ENCODE measurements at places on chromosomes 2 and 18.

GRCh38 chr2:37068686-37069085 lies 15.5 kb downstream of the HEATR5B start:
- DNase-seq, result no peak

GRCh38 chr2:119438128-119438656 lies 6.5 kb downstream of the TMEM37 start:
- no peak for DNase-seq

DNA sequence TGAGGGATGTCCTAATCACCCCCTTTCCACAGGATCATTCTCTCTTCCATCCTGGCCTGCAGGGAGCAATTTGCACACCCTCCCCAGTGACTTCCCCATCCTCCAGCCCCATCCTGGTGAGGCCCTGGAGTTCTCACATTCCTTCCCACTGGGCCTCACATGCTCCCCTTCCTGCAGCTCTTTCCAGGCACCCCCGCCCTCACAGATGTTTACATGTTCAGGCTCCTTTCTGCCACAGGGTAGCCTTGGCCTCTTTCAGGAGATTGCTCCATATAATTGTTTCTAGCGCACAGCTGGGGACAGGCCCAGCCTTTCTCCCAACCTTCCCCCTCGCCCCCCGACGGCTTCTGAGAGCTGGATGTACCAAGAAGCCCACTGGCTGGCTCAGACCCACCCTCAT lies 288.4 kb upstream of the TRIB2 start:
- no peak for DNase-seq

DNA sequence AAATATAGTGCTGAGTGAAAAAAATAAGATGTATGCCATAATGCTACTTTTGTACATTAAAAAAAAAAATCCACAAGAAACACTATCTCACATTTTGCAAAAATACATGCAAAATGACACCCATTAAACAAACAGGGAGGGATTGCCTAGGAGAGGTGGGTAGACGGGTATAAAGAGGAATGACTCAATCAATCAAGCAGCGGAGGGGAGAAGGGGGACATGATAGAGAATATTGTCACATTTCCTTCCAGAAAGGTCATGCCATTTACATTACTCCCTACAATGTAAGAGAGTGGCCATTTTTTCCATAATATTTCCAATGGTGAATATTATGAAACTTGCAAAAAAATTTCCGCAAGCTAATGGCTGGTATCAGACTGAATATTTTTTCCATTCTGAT lies 542.3 kb upstream of the TNP1 start:
- DNase-seq, result no peak

DNA sequence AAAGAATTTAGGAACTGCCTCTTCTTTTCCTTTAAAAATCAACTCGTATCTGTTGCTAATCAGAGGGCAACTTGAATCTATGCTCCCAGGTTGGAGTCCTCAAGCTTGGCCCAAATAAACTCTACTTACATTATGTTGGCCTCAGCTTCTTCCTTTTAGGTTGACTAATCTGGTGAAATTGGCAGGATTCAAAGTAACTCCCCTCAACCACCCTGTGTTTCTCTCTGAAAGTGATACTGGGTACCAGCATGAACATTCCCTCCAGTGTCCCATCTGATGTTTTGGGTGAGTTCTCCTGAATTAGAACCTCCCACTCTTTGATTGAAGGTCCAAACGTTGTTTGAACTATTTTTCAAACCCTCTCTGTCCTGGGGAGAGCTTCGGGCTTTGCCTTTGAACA lies 41.3 kb upstream of the MSH6 start:
- no peak for DNase-seq

DNA sequence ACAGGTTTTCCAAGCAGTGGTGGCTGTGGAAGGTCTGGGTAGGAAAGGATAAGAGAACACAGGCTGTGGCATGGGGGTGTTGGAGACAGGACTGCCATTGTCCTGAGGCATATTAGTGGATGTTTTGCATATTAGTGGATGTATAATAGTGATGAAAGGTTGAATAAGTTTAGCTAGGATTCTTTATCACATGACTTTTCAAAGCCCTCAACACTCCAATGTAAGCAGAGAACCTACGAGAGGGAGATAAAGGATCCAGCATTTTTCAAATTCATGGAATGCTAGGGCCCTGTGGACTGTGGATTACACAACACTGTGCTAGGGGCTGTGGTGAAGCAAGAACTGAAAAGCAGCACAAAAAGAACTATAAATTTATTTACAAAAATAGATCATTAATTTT lies 63.2 kb downstream of the POLE4 start:
- DNase-seq, result no peak

DNA sequence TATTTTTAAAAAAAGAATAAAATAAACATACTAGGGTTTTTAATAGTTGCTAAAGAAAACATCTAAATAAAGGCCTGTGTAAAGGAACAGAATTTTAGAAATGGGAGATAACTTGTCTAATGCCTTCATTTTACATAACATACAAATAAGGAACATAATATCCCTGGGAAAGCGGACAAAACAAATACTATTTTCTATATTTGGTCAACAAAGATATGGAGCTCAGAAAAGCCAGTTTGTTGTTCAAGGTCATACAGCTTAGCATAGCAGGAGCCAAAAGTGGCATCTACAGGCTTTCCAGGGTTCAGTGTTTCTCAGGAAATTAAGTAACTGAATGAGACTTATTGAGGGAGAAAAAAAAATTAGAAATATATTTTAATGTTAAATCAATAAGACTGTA lies 73.4 kb upstream of the CD226 start:
- DNase-seq, result no peak

- DNase-seq, result no peak
Observed at GRCh38 chr2:192645811-192646598, 451.3 kb upstream of the TMEFF2 start.

DNA sequence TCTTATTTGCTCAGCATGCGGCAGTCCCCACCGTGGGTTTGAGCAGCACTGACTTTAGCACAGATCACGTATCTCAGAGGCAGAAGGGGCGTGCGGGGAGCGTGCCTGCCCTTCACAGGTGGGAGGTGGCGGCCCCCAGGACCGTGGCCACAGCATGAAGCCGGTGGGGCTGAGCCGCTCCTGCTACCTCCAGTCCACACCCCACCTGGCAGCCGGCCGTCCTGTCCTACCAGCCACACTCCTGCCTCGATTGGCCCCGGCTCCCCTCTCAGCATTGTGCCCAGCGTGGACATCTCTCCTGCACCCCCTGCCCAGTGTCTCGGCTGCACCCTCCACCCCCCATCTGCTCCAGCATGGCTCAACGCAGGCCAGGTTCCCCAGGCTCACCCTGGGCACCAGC lies 73.6 kb downstream of the NFATC1 start:
- no peak for DNase-seq

GRCh38 chr2:120646994-120647393 lies 88.7 kb upstream of the GLI2 start:
- no peak for DNase-seq

DNA sequence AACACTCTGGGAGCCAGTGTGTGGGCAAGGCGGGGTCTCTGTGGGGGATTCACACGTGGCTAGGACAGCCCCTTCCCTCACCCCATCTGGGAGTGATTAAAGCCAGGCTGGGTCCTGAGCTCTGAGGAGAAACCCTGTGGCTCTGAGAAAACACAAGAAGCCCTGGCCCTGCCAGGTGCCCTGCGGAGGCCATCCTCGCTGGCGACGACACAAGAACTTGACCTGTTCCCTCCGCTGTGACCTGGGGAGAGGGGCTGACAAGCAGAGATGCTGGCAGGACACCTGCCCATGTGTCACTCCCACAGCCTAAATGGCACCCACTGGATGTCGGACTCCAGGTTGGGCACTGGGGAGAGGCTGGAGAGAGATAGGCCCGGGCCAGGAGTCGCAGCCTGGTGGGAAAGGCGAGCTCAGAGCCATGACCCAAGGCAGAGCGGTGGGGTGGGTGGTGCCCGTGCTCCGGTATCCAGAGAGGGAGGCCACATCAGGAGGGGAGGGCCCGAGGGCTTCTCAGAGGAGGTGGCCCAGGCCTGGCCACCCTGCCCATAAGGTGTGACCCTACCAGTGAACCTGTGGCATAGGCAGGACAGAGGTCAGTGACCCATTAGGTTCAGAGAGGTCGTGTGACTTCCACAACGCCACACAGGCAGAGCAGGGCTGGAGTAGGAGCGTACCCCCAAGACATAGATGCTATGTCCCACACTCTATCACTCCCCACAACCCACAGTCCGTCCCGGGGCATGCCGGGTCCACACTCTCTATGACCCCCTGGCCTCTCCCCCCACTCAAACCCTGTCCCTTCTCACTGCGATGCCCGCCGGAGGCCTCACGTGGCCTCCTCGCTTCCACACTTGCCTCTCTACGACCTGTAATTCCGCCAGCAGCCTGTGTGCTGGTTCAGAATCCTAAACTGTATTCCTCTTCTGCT lies 59.4 kb upstream of the HPCAL1 start:
- no peak for DNase-seq

DNA sequence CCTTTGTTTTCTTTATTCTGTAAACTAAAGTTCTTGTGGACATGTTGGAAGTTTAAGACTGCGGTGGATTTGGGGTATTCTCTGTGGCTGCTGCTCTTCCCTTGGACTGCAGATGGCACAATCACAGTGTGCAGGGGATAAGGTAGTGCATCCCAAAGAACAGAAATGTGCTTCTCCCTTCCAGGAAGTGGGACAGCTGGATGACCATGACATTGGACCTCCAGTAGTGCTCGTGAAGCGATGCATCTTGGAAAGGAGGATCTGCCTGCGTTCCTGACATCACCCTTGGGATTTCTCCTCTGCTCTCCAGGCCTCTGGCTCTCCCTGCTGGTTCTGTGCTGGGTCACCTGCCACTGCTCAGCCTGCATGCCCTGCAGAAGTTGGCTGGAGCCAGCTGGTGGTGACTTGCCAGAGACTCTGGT lies 109.9 kb downstream of the SLC4A3 start:
- no peak for DNase-seq

GRCh38 chr2:106546391-106546990 lies 59.3 kb downstream of the CD8B2 start:
- DNase-seq, result no peak

GRCh38 chr18:80181642-80182461 lies 65.5 kb downstream of the PARD6G start:
- DNase-seq, result no peak

DNA sequence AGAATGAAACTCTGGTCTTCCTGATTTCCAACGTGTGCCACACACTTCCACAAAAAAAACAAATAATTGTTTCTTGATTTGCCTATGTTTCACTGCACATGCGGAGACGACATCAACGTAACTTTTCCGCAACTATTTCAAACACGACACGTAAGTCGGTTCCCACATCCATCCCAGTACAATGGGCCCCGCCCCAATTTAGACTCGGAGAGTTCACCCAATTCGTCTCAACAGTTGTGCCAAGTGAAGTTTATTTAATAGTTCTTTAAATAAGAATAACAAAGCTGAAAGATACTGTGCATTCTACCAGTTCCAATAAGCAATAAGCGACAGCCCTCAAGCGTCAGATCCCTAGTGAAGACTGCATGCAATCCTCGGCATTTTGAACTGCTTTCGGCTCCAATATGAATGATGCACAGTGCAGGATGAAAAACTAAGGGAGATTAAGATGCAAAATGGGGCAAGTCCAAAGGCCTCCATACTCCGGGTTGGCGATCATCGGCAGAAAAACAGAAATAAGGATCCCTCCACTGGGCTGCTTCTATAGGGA lies 664 bp downstream of the CCT4 start:
- no peak for DNase-seq

DNA sequence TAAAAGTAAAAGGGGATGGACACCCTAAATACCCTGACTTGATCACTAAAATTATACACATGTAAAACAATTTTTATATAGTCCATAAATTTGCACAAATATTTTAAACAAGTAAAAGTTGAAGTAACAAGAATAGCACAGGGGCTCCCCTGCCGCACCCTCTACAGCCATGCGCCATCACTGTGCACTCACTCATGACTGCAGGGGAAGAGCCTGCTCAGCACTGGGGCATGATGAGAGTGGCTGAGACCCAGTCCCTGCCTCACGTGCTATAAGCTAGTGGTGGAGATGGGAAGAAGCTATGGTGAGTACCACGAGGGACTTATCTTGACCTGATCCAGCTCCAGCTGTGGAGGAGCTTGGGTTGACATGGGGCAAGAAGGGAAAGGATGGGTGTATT lies 46.9 kb upstream of the MYO1B start:
- DNase-seq, result no peak

DNA sequence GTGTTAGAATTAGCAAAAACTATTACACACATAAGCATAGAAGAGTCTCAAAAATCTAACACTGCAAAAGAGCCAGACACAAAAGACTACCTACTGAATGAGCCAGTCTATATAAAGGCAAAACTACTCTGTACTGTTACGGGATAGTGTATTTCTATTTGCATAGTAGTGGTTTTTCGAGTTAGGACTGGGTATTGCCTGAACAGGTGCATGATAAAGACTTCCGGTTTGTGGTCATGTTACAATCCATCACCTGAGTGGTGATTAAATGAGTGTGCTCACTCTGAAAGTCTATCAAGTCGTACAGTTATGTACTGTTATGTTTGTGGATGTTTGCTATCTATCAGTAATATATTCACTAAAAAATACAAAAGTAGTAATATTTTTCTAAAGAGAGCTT lies 523.3 kb upstream of the SYT4 start:
- DNase-seq, result no peak

GRCh38 chr2:102043560-102043959 lies 51.8 kb downstream of the IL1R2 start:
- DNase-seq, result no peak

GRCh38 chr18:32189790-32190189 lies at the start of gene MEP1B:
Gene MEP1B (plus strand): TSS chr18:32190039. CDS start chr18:32190071, 32 bp downstream.
- no peak for DNase-seq

DNA sequence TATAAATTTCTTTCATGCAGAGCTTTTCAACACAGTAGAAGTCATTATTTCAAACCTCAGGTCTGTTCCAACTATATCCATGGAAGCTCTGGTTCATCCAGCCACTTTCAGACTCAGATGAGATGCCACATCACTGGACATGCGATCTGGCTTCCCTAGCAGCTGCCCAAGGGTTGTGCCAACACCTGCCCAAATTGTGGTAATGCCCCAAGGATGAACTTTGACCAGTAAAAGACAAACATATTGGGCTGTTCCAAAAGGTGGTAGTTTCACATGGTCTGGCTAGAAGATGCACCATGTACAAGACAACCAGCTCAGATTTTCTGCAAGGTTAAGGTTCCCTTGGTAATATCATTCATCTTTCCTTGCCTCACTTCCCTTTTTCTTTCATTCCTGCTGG lies 101.9 kb downstream of the THADA start:
- DNase-seq, result no peak

- no peak for DNase-seq
Observed at GRCh38 chr2:32825291-32825712, 121.5 kb upstream of the LTBP1 start.

DNA sequence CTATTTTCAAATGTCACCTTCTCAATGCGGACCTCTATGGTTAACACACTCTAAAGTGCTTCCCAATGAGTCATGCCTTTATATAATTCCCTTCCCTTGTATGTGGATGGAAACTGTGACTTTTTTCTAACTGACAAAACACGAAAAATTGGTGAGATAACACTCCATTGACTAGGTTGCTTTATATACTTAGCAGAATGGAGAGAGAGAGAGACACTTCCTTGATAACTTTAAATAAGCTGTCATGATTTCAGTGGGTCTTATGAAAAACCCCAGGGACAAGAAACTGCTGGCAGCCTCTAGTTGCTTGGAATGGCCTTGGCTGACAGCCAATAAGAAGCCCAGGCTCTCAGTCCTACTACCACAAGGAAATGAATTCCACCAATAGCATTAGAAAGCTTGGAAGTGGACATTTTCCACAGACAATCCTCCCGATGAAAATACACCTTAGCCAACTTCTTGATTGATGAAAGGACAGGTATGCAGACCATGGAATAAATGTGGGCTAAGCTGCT lies 322.2 kb downstream of the ZNF804A start:
- DNase-seq, result no peak

GRCh38 chr2:238169048-238169707 lies 10.4 kb downstream of the ERFE start:
- no peak for DNase-seq

GRCh38 chr2:208064220-208064961 lies 39.1 kb upstream of the PLEKHM3 start:
- DNase-seq, result no peak
